Muscle of leg (tissue), 16 donors: ENCODE measurements at places on chromosomes 11 and 22.

DNA sequence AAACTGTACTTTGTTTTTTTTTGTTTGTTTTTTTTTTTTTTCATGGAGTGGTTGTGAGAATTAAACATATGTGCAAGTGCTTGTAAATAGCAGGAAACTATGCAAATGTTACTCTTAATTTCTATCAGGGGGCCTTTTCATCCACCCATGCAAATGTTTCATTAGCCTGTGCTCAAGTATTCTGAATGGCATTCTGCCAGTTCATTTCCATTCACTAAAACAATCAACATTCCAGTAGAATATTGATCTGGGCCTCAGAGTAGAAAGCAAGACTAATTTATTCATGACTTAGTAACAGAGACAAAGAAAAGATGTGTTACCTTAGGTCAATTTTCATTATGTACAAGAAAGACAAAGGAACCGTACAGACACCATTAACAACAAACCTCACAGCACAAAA is 971.4 kb downstream of the DLG2 start:
- no peak for DNase-seq

DNA sequence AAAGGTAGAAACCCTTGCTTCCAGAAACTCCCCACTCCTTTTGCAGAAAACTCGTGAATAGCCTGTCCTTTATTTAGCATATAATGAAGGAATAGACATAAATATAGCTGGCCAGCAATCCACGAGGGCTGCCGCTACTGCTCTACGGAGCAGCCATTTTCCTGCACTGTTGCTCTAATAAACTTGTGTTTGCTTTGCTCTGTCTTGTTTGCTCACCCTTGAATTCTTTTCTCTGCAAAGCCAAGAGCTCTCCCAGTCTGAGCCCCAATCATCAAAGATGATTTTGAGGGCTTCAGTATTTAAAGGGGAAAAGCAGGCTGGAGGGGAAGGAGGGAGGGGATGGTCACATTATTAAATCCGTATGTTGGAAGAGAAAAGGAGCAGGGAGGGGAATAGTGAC is 16.6 kb upstream of the CHKA start:
- no peak for DNase-seq

- peak; percentile 22 for DNase-seq
These were observed 399.2 kb upstream of the NARS2 start for GRCh38 chr11:78973876-78974275.

GRCh38 chr22:20524004-20524481 is 16.6 kb downstream of the MED15 start:
- no peak for DNase-seq

DNA sequence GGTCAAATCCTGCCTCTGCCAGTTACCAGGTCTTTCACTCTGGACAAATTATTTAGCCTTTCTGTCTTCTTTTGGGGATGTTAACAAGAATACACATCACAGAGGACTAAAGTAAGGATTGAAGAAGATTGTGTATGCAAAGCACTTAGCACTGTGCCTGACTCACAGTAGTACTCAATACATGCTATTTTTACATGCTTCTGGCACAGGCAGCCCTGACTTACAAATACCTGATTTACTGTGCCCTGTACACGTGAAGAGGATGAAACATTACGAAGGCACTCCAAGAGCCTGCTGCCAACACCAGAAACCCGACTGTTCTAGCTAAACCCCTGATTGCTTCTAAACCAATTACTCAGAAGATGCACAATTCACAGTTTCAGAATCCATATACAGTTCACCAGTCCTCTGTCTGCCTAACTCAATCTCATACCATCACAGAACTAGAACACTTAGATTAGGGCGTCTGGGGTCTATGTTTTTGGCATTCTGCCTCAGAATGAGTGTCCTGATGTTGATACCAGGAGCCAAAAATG is 300.9 kb upstream of the DDI1 start:
- no peak for DNase-seq
